ENCODE measurements at places on chromosomes 6 and 20.

- no peak for DNase-seq
These were observed 55.3 kb upstream of the UFL1 start for GRCh38 chr6:96466147-96466863.

- DNase-seq = no peak
These were observed 137.2 kb downstream of the MAP3K4 start for GRCh38 chr6:161128680-161129196.

- no peak for DNase-seq
These were observed 2.3 kb downstream of the PREX1 start for GRCh38 chr20:48825566-48825920.

DNA sequence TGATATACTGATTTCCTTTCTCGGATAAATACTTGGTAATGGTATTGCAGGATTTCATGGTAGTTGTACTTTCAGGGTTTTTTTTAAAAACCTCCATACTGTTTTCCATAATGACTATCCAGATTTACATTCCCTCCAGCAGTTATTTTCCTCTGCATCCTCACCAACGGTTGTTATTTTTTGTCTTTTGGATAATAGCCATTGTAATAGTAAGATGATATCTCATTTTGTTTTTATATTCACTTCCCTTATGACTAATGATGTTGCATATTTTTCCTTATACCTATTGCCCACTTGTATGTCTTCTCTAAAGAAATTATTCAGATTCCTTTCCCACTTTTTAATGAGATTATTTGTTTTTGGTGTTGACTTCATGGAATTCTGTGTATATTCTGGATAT is 231.0 kb downstream of the MEI4 start:
- DNase-seq = no peak

DNA sequence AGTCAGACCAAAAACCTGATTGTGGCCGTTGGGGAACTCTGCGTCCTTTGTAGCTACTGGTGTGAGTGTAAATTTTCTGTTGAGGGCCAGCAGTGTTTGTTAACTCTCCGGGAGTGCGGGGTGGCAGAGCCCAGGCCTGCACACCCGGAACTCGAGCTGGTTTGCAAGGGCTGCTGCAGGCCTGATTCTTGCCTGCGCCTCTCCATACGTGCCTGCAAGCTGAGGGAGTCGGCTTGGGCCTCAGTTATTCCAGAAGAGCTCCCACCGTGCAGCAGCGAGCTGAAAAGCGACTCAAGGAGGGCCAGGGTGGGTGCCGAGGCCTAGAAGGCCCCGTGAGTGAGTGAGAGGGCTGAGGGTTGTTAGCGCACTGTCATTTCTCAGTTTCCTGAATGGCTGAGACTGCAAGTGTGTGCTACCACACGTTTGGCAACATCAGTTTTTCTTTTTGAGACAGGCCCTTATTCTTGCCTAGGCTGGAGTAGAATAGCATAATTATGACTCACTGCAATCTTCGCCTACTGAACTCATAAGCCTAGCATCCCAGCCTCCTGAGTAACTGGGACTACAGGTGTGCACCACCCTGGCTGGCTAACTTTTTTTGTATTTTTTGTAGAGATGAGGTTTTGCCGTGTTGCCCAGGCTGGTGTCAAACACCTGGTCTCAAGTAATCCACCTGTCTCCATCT is 33.9 kb upstream of the KIF13A start:
- no peak for DNase-seq

DNA sequence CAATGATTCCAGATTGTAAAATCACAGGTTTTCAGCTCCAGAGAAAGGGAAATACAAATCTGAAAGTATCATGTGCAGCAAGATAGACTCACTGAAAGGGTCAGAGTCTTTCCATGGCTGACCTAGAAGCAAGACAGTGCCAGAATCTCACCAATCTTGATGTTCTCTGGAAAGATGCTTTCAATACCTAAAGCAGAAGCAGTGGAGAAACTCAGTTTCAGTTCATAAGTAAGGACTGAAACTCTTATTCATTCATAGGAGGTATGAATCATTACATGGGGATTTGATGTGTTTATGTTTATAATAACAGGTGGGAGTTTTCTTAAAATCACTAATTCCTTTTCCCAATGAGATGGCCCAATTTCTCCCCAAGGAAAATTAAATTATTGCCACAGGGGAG is 42.5 kb downstream of the SLC2A12 start:
- no peak for DNase-seq

DNA sequence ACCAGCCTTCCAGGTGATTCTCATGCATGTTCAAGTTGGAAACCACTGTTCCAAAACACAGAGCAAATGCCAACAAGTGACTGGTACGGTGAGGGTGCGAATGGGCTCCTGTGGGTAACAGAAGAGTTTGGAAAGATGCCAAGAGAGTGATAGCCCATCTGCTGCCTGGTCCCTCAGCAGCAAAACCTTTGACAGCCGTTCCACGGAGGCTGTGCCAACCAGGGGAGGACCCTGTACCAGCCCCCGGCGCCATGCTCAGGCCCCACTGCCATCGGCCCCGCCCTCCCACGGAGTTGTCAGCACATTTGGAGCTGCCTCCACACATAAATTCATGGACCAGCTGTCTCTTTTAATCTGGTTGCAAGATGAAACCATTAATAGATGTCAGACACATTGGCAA is 4.4 kb upstream of the PTPRT start:
- no peak for DNase-seq

DNA sequence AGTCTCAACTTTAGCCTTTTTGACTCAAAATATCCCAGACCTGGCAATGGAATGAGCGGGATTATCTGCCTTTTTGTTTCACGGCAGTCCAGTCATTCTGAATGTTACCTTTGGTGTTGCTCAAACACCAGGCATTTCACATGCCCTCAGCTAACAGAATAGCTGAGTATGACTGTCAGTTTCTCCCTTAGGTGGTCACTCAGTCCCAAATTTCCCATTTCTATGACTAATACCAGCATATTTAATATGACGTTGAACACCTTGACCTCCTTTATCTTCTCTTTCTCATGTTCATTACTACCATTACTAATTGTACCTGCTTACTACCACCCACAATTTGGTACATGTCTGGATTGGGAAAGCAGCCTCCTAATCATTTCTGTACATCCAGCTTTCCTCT is 65.2 kb downstream of the EDN1 start:
- DNase-seq = no peak

GRCh38 chr6:14540276-14540675 is 422.7 kb downstream of the CD83 start:
- DNase-seq = no peak

DNA sequence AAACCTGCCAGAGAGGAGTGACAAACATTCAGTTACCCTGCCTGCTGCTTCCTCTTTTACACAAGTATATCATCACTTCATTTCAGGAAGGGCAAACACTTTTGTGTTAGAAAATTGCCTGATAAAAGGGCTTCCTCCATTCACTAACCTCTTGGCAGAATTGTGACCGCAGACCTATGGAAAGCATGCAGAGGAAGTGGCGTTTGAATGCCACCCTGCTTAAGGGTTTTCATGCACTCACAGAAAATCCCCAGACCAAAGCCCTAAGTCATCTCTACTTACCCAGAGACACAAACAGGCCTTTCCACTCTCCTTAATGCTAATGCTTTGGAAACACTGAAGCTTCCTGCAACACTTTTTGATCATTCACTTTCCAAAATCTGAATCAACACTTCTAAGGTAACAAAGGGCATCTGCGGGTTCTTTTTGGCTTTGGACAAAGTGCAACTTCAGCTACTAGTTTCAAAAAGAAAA is 22.1 kb upstream of the RALGAPA2 start:
- DNase-seq = no peak

- no peak for DNase-seq
These were observed 61.1 kb downstream of the PFDN4 start for GRCh38 chr20:54268941-54269340.

DNA sequence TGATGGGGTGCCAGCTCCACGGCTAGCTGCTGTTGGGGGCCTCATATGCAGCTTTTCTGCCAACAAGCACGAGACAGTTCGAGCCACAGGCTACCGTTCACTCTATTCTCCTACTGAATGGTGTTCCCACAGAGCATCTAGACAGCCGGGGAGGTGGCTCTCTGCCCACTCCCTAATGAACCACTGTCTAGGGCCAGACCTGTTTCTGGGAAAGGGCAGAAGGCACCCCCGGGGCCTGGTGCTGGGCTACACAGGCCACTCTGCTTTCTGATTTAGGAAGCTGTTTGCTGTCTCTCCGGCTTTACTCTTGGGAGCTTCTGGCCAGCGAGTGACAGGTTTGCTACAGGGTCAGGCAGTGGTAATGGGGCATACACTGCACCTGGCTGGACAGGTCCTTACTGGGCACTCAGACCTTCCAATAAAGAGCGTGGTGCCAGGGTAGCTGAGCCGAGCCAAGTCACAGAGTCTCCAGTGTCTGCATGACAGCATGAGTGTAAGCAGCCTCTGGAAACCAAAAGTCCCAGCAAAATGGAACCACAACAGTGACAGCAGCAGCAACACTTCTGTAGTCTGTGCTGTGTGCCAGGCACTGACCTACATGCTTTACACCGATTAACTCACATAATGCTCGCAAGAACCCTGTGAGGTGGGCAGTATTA is 8.4 kb downstream of the CCDC167 start:
- no peak for DNase-seq

GRCh38 chr20:62815066-62815991 is 1.5 kb upstream of the COL9A3 start:
- DNase-seq = no peak

DNA sequence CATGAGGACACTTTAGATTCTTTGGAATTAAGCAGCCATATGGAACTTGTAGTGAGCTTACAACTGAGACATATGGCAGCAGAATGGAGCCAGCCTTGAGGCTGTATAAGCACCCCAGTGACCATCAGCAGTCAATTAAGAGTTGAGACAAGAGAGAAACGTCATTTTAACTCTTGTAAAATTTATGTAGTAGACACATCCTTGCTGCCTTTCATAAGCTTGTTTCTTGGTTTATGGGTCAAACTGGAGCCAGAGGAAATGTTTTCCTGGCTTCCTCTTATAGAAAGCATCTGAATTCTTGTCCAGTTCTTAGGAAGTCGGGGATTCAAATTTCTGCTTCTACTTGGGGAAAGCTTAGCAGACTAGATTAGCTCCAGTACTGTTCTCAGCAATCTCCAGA is 745.1 kb upstream of the MARCKS start:
- no peak for DNase-seq

DNA sequence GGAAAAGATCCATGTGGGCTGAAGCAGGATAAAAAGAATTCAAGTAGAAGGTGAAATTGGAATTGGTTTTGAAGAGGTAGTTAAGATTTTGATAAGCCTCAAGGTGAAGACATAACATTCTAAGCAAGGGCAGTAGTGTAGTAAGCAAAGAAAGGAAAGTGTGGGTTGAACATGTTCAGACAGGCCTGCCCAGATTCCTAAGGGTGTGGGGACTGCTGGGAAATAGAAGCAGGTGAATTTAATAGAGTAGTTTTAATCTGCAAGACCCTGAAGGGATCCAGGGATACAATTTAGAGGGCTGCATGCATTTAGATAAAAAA is 19.1 kb downstream of the TAB2 start:
- no peak for DNase-seq

GRCh38 chr20:49115564-49115963 is 69.5 kb downstream of the CSE1L start:
- DNase-seq = no peak
